ENCODE measurements at places on chromosomes 2 and 18.

- no peak for DNase-seq
Observed at GRCh38 chr18:77113361-77114151, 19.0 kb downstream of the MBP start.

DNA sequence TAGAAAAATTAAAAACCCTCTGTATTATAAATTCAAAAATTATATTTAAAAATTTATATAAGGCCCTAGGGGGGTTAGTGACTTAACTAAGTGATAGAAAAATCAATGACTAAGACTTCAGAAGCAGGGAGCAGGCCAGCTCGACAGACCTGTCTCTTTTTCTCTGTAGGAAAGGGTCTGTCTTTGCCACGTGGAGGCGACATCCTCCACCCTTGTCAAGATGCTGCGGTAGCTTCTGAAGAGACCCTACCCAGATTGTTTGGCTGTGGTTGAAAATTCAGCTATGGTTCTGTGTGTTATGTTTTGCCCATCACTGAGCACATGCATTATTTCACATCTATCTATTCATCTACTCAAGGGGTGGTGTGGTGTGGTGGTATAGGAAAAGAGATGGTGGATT, 8.2 kb upstream of the SLC4A3 start:
- DNase-seq = no peak

- no peak for DNase-seq
Observed at GRCh38 chr18:44778788-44779187, 98.1 kb downstream of the SETBP1 start.

- no peak for DNase-seq
Observed at GRCh38 chr2:120858361-120859106, 122.9 kb downstream of the GLI2 start.

DNA sequence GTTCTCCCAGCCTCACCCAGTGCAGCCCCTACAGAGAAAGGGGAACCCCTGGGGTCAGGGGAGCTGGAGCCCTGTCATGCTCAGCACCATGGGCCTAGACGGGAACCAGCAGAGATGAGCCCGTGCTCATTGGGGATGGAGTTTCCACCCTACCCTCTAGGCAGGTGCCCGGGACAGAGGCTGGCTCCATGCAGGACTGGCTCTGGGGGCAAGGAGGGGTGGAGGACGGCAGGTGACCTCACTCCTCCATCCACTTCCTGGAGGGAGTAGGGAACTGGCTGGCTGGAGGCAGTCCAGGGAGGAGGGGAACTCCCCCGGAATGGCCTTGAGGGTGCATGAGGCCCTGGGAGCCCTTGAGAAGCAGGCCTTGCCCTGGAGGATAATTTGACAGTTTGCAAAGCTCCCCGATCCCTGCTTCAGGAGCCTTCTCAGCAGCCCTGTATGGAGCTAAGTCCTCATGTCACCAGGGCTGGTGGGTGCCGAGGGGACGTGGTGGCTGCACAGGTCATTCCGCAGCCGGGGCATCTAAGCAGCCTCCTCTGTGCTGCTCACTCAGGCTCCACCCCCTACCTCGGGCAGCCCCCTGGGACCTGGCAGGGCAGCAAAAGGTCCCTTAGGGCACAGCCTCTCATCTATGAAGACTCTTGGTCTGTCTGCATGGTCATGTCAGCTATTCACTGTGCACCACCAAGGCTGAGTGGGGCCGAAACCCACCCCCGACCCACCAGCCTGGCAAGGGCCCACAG, 2.1 kb downstream of the NEURL3 start:
- DNase-seq = no peak

DNA sequence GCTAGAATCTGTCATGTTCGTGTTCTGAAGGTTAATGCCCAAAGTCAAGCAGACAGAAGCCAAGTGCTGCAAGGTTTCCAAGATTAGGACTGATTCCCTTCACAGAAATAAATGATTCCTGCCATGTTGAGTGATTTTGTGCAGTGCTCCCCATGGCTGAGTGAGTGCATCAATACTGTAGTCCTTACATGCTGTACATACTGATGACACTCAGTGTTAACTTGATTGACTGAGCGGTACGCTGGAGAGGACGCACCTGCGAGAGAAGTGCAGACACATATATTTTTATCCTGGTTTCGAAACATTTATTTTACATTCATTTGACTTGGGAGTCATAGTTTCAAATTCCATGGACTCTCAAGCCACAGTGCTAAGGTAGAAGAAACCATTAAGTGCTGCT, 92.0 kb downstream of the ASXL3 start:
- no peak for DNase-seq

GRCh38 chr18:29008809-29009208, 831.9 kb upstream of the CDH2 start:
- no peak for DNase-seq

- no peak for DNase-seq
Observed at GRCh38 chr2:197759013-197759412, 26.1 kb downstream of the BOLL start.

DNA sequence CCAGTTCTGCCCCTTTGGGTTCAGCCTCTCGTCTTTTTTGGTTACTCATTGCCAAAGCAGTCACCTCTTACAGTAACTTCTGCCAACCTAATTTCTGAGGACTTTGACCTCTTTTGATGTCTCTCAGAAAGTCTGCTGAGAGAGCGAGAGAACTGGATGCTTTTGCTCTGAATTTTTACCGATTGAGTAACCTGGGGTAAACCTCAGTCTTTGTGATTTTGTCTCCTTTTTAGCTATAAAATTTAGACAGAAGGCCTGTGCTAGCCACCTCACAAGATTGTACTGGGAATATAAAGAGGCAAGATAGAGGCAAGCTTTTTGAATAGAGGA, 34.8 kb upstream of the IL1R1 start:
- DNase-seq = no peak

DNA sequence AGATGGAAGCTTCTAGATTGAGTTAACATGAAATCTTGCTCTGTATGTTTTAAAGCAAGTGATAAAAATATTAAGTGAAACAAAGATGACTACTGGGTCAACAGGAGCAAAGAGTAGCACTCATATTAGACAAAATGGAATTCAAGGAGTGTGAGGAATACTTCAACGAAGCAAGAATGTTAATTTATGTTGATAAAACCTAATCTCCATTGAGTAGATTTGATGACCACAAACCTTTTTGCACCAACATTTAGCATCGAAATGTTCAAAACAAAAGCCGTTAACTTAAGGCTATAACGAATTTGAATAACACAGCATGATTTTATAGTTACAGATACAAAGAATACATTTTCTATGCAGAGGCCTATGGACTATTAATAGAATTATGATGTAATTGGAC, 35.7 kb downstream of the MRPS9 start:
- DNase-seq = no peak

DNA sequence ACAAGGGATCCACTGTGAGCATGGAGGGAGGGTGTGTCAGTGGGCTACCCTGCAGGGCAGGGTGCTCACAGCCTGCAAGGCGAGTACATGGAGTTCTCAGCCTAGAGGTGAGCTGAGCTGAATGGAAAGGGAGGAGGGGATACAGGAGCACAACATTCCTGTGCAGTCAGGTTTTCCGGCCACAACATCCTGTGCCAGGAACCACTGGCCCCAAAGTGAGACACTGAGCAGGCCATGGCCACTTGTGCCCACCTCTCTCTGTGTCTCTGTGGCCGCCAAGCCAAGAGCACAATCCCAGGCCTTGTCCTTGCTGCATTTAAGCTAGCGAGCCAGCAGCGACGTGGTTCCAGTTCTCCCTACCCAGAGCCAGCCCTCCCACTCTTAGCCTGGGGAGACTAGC, 6.1 kb downstream of the DOK1 start:
- no peak for DNase-seq

DNA sequence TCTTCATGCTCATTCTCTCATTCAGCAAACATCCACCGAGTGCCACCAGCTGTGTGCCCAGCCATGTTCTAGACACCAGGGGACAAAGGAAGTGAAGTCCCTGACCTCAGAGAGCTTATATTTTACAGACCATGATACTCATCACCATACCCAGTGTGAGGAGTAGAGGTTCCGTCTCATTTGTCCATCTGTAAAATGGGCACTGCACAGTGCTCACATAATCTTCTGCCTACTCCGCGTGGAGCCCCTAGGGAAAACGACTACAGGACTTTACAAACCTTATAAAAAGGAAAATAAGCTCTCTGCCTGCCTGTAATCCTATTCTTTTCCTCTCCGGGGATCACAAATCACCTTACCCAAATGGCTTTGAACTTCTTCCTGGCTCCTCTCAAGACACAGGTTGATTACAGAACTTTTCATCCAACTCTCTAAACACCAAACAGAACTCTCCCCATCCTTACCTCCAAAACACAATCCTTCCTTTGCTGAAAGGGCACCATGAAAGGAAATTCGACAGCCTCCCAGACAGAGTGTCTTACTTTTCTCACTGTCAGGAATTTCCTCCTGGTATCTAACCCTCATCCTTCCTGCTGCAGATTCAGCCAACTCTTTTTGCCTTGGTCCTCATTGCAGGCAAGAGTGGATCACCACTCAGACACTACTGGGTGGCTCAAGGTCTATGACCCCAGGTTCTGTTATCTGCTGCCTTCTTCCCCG, 99.5 kb downstream of the TNS1 start:
- DNase-seq = no peak

DNA sequence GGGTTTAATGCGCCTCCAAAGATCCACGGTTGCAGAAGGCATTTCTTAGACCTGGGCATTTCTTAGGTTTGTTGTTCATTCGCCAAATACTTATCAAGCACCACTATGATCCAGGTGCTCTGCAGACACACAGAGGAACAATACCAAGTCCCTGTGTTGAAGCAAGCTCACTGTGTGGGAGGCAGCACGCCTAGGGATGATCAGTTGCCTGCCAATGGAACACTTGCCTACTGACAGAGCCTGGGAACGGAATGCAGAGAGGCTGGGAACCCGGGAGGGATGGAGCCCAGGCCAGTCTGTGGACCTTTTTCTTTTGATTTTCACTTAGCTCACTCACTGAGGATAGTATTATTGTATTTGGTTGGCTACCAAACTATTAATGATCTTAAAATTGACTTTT, 1.9 kb upstream of the GRP start:
- no peak for DNase-seq

DNA sequence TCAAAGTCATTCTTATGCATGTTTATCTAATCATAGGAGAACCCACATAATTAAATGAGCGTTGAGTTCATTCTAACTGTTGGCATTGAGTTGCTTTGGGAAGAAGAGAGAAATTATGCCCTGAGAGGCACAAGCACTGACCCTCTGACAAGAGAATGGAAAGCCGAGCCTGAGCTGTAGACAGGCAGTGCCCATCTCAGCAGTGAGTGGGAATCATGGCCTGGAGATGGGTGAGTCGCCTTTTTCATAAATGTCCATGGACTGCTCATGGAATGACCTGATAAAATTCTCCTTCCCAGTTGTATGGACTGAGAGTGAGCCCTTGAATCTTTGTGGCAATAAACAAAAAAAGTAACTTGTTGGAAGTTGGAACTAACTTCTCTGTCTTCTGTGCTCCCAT, 21.4 kb upstream of the MYO3B start:
- DNase-seq = no peak

DNA sequence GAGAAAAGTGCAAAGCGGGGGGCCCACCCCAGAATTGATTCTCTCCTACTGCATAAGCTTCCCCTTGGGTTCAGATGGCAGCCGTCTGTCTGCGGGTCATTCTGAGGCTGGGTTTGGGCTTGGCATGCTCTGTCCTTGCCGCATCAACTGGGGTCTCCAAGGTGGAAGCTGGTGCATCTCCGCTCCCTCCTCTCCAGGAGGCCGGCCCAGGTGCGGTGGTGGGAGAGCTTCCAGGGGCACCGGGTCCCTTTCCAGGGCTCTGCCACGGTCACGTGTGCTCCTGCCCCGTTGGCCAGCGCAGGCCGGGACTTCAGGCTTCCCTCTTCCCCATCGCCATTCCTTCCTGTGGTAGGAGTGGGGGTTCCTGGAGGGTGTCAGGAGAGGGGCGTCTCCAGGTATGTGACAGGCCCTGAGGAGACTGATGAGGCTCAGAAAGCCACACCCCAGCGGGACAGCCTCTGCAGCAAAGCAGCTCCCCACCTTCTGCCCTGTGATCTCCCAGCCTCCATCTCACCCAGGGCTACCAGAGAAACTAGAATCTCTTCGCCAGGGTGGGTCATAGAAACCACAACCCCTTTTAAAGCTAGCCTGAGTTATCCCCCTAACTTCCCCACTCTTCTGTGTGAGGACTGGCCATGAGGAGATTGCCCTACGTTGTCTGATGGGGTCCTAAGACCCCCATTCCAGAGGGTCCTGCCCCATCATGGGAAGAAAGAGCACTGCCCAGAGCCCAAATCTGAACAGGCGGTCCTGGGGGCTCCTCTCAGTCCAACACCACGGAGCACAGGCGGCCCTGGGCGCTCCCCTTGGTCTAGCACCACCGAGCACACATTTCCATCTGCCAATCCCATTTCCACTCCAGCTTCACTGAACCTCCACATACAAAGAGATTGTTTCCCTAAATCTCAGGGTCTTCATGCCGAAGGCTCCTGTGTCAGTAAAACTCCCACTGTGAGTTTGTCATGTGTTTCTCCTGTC, 76.6 kb downstream of the SLC66A2 start:
- DNase-seq = no peak

GRCh38 chr2:167471332-167471731, 583.1 kb downstream of the XIRP2 start:
- no peak for DNase-seq

DNA sequence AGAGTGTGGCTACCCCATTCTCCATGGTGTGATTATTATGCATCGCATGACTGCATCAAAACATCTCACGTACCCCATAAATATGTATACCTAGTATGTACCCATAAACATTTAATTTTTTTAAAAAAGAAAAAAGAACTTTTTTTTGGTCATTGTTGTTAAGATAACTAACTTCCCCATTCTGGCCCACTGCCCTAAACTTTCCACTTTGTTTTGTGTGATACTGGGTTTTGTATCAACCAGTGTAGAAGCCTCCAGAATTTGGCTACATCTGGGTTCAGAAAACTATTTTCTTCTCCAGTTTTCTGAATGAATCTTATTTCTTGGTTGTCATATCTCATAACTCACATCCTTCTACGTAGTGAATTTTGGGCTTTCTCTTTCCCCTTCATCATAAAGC, 62.3 kb upstream of the NABP1 start:
- no peak for DNase-seq

GRCh38 chr18:58716060-58716756, 44.9 kb downstream of the MALT1 start:
- DNase-seq = no peak

- DNase-seq = no peak
Observed at GRCh38 chr2:5548991-5549715, 143.0 kb upstream of the SOX11 start.

GRCh38 chr18:31049189-31049588, 6.6 kb upstream of the DSC3 start:
- no peak for DNase-seq

GRCh38 chr2:113061896-113062770, 3.1 kb downstream of the IL36RN start:
- no peak for DNase-seq

- no peak for DNase-seq
Observed at GRCh38 chr18:78611869-78612268, 367.7 kb upstream of the SALL3 start.

DNA sequence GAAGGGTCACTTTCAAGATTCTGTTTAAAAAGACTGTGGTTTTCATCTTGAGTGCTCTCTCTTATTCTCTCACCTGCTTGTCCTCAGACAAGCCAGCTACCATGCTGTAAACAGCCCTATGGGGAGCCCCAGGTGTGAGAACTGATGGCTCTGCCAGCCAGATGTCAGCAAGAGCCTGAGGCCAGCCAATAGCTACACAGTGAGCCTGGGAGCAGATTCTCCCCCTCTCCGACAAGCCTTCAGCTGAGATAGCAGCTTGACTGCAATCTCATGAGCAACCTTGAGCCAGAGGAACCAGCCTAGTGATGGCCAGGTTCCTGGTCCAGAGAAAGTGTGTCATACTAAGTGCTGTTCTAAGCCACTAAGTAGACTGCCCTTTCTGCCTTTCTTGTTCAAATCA, 272.1 kb downstream of the NAPG start:
- DNase-seq = no peak

All from activated CD4-positive, alpha-beta T cell treated with anti-CD3 and anti-CD28 coated beads, Interleukin-2, amount 50 U/mL, for 4 hours (primary cell).